ENCODE measurements at places on chromosomes 5 and 9.

- no peak for DNase-seq
Observed at GRCh38 chr5:84231433-84231832, 153.2 kb downstream of the EDIL3 start.

- DNase-seq = no peak
Observed at GRCh38 chr9:134406366-134407120, 80.3 kb downstream of the RXRA start.

DNA sequence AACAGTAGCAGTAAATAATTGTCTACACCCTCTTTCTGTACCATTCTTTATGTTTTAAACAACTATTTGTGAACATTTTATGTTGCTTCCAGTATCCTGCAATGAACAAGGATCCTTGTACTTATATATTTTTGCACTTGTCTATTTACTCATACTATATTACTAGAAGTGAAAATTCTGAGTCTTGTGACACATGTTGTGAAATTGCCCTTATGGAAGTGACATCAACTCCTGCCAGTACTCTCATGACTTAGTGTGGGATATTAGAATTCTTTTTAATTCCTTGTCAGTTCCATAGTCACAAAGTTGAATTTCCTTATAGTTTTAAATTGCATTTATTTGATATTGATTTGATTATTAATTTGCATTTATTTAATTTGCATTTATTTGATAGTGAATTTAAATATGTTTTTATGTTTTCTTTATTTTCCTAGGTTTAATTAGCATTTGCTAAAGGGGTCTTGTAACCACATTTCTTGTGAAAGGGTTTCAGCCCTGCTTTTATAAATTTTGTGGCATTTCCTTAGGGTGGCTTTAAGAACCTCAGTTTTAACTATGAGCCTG is 27.7 kb downstream of the PARP8 start:
- DNase-seq = no peak

DNA sequence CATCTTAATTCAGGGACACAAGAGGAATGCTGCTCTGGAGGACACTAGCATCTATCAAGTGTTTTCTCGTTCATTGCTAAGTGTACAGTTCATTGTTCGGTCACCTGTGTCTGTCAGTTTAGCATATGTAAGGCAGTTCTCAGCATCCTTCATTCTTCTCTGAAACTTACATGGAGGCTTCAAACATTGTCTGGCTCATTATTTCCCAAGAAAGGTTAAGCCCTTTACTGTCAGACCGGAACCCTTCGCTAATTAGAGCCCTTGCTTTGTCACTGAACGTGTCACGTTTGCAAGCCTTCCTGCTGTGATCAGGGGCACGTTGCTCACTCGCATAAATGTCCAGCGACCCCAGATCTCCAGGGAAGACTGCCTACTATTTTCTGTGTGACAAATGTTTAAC is 62.3 kb upstream of the RIOK2 start:
- no peak for DNase-seq

GRCh38 chr5:40736103-40736875 is 19.5 kb downstream of the TTC33 start:
- DNase-seq = no peak

DNA sequence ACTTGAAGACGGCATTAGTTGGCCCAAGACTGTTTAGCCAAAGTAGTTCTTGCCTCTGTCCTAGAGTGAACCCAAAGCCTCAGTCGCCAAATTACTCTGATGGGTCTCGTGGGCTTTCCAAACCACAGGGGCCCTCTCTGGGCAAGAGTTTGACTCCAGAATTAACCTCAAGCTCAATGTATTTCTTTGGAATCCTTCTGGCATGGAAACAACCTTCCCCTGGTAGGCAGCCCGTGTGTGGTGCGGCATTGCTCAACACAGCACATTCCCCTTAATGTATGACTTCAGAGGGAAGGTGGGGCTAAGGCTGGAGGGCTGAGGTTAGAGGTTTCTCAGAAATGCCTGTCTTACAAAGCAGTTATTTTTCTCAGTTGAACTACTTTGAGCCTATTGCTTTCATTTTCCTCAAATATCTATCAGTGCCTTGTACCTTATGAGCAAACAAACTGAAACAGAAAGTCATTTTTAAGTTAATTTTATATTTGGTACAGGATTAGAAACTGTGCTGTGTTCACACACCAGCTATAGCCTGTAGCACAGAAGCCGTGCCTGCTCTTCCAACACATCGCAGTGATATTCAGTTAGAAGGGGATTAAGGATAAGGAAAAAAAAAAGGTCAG is 123.9 kb upstream of the HAPLN1 start:
- no peak for DNase-seq

GRCh38 chr9:130295945-130296782 is 30.6 kb downstream of the HMCN2 start:
- no peak for DNase-seq

DNA sequence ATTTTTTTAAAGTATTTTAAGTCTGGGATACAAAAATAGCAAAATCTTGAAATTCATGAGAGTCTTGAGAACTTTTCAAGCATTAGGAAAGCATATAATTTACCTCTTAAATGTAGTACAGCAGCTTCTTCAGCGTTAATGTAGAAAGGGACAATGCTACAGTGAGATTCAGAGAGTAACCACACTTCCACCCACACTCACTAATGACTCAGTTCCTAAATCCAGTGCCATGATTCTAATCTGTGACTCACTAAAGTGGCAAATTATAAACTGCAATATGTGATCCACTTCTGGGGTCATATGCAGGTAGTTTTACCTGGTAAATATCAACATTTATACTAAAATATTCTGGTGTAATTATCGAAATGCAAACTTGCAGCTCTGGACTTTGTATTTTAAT is 434.5 kb upstream of the TUSC1 start:
- DNase-seq = no peak

DNA sequence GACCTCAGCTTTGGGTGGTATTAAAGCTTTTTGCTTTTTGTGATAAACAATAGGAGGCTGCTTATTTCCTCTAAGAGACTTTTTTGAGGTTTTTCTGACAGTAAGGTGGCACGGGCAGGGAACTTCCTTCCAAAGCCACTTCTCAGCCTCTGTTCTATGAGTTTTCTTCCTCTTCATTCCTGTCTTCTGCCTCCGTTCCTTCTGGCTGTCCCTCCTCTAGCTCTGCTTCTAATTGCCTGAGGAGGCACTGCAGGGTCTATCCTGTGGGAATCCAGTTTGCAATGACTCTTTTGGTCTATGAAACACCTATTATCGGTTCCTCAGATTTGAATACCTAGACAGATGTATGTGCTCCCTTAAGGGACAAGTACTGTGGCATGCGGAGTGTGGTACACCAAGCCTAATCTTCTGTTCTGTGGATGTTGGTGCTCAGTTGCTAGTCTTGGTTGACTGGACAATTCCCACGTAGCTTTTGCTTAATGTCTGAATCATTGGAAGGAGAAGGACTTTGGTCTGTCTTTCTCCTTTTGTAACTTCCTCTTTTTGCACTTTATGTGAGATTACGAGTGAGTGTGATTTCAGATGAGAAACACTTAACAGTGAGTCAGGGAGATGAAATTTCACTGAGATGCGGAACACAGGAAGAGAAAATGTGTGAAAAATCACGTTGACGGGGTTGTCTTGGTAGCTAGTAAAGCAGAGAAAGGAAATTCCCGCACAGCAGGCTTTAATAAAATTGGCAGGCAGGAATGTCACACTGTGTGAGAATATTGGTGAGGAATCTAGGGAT is 305.2 kb downstream of the EFNA5 start:
- no peak for DNase-seq

GRCh38 chr5:159844267-159845121 is 71.8 kb upstream of the ADRA1B start:
- no peak for DNase-seq

- no peak for DNase-seq
Observed at GRCh38 chr5:52674815-52675545, 112.7 kb upstream of the ITGA1 start.

- no peak for DNase-seq
Observed at GRCh38 chr9:93967020-93967803, 12.1 kb upstream of the BARX1 start.

DNA sequence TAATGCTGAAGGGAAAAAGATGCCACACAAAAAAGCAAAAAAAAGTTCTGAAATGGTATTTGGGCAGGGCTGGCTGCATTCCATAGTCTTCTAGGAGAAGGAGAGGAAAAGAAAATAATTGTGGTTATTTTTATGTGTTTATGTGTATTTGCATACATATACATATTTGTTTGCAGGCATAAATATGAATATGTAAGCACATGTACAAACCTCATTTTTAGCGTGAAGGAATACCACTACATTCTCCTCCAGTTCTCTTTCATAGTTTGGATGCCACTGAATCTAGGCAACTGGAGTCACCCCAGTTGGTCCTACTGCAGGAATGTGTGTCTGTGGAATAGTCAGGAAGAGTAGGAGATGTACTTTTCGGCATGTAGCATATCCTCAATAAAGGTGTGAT is 181.1 kb downstream of the YTHDC2 start:
- no peak for DNase-seq

DNA sequence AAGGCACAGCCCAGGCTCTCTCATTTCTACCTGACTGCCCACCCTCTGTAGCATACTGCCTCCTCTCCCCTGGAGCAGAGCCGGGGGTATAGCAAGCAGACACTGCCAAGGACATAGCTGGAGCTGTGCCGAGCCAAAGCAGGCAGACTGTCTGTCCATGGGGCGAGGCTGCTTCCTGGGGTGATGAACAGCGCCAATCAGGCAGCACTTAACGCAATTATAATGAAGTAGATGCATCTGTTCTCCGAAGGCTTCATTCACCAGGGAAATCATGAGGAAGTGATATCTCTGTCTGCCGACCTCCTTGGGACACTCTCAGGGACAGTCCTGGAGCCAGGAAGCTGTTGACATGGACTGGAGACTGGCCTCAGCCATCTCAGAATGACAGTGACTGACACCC is 230.7 kb downstream of the ASTN2 start:
- no peak for DNase-seq

DNA sequence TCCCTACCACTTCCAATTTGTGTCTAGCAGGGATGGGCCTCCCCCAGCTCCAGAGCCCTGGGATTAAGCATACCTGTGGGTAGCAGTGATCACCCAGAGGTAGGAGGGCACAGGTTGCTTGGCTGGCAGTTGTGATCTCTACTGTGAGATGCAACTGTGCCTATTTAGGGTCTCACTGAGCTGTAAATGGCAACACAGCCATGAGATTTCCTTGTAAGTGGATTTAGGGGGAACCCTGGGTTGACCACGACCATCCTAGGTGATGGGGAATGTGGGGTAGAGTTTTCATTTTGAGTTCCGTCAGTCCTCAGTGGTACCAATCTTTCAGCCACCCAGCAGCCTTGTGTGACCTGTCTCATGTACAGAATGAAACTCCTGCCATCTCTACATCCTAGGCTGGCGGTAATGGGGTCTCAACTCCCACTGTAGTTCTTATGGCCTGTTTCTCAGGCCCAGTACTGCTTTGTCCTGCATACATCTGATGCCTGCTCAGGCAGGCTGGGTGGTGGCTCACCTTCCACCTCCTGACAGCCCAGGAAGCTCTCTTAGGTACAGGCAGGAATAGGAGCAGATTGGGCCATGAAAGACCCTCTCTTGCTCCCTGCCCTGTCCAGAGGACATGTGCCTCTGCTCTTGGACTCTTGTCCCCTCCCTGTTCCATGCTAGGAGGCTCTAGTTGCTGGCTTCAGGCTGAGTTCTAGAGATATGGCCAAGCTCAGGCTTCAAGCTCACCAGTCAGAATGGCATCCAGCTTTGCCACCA is 8.1 kb downstream of the HNRNPAB start:
- DNase-seq = no peak
